ENCODE measurements at places on chromosomes 7 and 10. TPM values are rescaled to one million over a fixed set of nuclear protein-coding genes. Genes with fewer than 3 reads are reported as not detected.

- no peak for DNase-seq
Observed at GRCh38 chr10:114499630-114500190, 95.4 kb upstream of the AFAP1L2 start.

- DNase-seq: no peak
Observed at GRCh38 chr10:3025026-3025683, 42.2 kb upstream of the PFKP start.

DNA sequence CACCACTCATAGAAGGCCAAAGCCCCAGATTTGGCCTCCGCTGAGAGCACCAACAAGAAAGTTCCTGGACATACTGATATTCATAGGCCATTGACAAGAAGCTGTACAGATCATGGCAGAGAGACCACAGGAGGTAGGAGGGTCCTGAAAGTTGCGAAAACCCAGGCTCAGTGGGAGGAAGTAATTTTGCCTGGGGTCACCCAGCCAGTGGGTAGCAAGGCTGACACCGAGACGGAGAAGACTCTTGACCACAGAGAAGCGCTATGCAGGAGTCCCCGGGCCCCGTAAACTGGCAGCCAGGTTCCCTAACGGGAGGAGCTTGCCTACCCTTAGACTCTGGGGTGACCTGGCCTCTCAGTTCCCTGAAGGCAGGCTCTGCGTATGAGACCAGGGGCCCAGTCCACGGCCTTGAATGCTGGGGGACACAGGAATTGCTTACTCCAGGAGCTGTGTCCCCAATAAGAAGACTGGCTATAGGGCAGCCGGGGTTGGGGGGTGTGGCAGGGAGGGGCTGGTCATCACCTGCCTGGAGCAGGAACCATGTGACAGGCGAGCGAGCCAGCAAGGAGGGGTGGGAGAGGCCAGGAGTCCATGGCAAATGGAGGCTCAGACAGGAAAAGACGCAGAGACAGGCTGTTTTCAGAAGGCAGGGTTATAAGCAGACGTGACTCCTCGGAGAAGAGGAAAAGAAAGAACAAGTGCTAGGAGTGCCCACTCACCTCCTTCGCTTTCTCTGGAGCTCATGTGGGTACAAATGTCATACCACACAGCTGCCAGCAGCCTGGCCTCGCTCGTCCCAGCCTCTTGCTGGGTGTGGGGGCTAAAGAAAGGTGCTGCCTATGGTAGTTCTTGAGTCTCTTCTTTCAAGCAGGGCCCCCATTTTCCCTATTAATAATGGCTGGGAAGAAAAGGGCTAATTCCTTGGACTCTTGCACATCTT lies 24.6 kb upstream of the NPFFR1 start:
- DNase-seq: no peak

DNA sequence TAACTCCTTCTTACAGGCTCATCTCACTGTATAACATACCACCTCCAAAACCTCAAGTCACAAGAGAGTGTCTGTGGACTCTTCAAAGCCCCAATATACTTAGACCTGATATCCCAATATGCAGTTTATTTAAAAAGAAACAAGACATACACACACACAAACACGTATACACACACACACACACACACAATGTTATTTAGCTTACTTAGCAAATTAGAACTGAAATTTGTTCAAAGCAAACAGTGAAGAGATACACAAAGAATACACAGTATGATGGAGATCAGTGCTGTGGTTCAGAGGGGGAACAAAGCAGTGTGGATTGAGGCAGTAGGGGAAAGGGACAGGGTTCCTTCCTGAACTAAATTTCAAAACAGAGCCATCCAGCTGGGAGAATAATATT lies 807.2 kb downstream of the IPMK start:
- no peak for DNase-seq

DNA sequence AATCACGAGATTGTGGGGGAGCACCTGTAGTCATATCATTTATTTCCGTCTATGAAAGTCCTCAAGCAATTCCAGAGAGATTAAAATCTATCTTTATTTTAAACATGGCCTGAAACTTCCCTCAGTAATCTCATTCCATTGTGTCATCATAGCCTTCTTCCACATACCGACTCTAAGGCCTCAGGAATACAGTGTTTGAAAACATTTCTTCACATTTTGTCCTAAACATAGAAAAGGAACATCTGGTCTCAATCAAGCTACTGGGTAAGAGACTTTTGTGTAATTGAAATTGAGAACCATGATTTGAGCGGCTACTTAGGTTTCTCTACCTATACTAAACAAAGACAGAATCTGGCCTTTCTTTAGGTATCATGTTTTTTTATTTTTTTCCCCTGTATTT lies 78.0 kb upstream of the ELMO1 start:
- no peak for DNase-seq

- DNase-seq: no peak
Observed at GRCh38 chr10:10626734-10627133, 390.9 kb upstream of the CELF2 start.

GRCh38 chr10:18675086-18675801 lies 16.0 kb downstream of the ARL5B start:
- no peak for DNase-seq

DNA sequence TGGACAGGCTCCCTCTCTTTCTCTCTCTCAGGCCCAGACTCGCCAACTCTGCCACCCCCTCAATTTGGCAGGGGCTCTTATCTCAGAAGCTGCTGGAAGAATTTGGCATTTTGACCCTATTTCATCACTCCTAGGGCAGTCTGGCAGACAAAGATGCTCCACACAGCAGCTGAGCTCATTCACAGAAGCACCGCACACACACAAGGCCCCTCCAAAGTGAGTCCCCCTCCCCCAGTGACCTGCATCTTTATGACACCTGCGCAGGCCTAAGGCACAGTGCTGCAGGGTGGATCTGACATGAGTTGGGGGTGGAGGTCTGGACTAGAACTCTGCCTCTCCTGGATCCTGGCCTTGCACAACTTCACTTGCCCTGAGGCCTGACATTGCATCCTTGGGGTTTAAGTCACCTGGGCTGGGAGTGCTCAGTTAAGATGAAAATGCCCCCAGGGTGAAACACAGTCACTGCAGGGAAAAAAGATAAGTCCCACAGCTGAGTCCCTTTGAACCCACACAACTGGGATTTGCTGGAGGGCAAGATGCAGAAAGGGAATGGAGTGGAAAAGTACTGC lies 41.1 kb upstream of the DUSP5 start:
- DNase-seq: peak; percentile 47

DNA sequence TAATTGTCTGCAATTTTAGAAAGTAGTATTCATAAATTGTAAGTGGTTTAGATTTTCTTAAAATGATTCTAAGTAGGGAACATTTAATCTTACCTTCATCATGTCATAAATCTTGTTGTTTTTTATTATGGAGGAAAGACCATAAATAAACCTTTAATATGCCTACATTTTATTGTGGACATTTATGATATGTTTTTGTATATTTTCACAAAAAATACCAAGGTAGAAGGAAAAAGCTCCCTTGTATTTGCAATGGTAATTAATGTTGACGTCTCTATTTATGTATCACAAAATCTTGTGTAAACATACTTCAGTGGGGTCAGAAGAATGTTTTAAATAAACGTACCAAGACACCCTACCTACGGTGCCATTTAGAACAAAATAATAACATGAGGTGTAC lies 155.7 kb upstream of the FAM171A1 start:
- no peak for DNase-seq

DNA sequence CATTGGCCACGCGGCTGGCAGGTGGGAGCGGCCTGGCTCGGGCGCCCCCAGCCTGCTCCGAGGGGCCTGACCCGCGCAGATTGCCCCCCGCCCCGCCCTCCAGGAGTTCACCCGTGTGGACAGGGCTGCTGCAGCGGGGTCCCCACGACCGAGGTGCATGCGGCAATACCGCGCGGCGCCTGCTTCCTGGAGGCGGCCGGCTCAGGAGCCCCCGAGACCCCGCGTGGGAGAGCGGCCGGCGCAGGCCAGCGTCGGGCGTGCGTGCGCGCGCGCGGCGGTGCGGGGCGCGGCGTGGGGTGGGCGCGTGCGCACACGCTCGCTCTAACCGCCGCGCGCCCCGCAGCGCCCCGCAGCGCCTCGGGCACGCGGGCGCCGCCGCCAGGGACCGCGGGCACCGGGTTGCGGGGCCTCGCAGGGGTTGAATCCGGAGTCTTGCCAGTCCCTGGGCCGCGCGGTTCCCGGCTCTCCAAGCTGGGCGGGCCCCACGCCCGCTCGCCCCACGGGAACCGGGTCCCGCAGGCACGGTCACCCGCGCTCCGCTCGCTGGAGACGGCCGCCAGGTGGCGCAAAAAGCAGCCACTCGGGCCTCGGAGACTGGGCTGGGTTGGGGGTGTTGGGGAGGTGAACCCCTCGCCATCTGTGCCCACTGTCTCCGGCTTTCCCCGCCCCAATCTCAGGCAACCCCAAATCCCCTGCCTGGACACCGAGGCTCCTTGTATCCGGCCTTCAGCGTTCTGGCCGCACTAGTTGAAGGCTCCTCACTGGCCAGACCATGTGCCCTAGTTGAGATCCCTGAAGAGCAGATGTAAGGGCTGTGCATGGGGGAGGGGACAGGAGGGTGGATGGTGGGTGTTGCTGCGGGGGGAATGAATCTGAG lies 1.3 kb upstream of the ACHE start:
- DNase-seq: no peak

DNA sequence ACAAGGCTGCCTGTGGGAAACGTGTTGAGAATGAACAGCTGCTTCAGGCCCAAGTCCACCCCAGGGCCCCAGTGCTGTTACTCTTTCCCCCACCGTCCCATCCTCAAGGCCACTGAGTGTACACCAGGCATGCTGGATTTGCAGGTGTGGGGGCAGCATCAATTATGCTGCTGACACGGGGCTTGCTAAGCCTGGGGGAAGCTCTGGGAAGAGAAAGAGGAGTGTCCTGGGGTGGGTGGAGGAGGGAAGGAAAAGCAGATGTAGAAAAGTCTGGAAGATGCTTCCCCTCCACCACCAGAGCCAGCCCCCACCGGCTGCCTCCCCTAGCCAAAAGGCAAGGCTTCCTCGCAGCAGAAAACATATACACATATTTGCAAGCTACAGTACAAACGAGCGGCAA lies 153.9 kb downstream of the CDH23 start:
- no peak for DNase-seq

GRCh38 chr10:44980309-44981171 lies 1.9 kb upstream of the DEPP1 start:
- peak; percentile 78 for DNase-seq

GRCh38 chr10:97886286-97886685 lies 36.6 kb downstream of the GOLGA7B start:
- no peak for DNase-seq

DNA sequence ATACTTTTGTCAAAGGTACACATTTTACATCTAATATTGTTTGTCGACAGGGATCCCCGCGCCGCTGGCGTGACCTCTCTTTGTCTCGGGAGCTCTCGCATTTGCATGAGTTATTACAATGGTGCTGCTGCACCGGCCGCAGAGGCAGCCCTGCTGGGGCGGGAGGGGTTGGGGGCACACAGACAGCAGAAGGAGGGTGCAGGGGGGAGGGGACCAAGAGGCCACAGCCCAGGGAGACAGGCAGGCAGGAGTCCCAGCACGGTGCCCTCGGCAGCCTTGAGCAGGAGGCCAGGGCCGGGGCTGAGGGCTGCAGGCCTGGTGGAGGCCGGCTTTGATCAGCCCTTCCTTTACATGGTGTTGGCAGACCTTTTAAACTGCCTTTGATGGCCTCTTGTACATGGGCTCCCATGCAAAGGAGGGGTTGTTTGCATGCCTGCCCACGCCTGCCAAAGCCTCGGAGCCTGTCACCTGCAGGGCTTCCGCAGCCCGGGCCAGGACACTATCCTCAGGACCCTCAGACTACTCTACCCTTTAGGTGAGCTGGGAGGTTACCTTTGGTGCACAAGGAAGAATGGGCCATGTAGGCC lies 95.5 kb downstream of the EBF3 start:
- no peak for DNase-seq

DNA sequence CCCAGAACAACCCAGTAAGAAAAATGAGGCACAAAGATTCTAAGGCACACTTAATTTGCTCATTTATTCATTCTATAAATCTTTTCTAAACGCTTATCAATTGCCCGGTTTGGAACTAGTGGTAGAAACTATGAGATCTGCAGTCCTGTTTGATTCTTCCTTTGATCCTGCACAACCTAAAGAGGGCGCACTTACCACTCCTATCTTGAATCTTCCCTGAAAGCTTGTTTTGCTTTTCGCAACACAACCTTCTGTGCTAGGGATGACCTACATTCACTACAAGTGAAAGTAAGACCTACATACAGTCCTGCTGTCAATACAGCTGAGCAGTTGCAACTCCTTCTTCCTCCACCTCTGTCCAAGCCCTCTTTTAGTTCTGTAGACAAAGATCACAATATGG lies 12.6 kb upstream of the ARL4A start:
- DNase-seq: no peak

DNA sequence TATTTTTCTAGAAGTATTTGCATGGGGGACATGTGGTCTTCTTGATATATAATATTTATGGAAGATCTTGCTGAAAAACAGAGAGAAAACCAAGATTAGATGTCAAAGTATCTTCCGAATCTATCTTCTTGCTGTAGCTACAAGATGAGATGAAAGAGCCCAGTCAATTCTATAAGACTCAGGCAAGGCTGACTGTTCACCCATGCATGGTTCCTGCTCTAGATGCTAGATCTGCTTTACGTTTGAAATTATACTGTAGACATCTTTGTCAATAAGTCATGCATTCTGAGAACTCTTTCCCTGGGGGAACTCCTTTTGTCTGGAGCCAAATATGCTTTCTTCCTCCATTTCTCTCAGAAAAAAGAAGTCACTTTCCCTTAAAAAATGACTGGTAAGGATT lies 1292.0 kb downstream of the XPNPEP1 start:
- no peak for DNase-seq

DNA sequence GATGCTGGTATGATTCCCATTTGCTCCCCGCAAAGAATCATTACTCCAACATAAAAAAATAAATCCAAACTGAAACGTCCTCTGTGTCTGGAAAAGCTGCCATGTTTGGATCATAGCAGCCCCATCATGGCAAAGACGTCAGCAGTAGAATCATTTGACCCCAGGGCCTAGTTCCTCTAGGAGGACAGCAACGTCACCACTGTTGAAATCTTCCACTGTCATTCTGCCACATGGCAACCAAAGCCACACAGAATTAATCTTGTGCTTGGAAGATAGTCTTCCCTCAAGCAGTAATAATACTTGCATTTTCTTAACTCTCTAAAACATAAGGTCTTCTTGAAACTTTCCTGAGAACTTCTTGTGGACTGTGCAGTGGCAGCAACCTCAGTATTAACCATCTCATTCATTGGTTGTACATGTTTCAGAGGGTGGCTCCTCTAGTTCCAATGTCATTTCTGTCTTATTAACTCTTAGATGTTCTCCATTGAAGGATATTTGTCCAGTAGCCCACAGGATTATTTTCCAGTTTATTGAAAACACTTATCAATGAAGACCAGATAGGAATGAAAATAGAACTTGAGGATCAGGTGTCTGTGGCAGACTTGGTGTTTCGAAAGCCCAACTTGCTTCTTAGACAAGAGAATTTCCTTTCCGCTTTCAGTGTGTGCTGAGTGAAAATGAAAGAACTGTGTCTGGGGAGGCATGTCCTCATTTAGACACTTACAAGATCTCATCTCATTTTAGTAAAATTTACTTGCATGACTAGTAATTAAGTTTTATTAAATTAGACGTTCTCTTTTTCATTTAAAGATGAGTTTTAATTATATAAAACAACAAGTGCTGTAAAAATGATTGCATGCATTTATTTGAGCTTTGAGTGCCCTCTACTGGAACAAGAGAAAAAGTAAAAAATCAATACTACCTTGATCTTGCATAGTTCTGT lies 28.9 kb upstream of the INHBA start:
- DNase-seq: no peak

The FGFBP3 gene
- total RNA-seq: 1.1 TPM

The NACAD gene
- total RNA-seq: 6.2 TPM

The CPA1 gene
- 4.0 TPM for total RNA-seq

The OR9A2 gene
- total RNA-seq: not detected

The AKR1C8 gene
- 1.3 TPM for total RNA-seq

The CYP3A4 gene
- total RNA-seq: 0.26 TPM

The INHBA gene
- total RNA-seq: 1.00 TPM

The LMTK2 gene
- total RNA-seq: 10.2 TPM

The PROSER2 gene
- 9.1 TPM for total RNA-seq

The SEMA3C gene
- total RNA-seq: 93.6 TPM
